ENCODE measurements at places on chromosomes 12 and 14.

- DNase-seq: no peak
Observed at GRCh38 chr12:6192604-6193380, 7.4 kb upstream of the CD9 start.

DNA sequence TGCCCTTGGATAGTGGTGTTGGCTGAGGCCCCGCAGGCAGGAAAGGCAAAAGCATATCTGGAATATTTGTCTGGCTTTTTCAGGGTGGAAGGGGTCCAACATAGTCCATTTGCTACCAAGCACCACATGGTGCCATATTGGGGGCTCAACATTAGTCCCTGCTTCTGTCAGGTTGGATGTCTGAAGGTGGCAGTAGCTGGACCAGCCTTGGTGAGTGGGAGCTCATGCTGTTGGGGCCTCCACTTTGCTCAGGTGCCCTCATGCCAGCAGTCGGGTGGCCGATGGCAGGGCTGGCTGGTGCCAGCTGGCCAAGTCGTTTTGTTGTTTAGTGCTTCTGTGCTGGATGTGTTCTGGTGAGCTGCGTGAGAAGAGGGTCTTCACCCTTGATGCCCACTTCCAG is 135.3 kb downstream of the PAPOLA start:
- no peak for DNase-seq

GRCh38 chr14:100578552-100578951 is 8.7 kb downstream of the BEGAIN start:
- no peak for DNase-seq

- DNase-seq: no peak
Observed at GRCh38 chr12:13981296-13981962, at the start of gene GRIN2B. Gene GRIN2B, minus strand, starts transcription at chr12:13981602. Its CDS starts 115,394 bp downstream, at chr12:13866208.

GRCh38 chr12:132596016-132596415 is 14.4 kb downstream of the LRCOL1 start:
- no peak for DNase-seq

- DNase-seq: no peak
Observed at GRCh38 chr14:64174922-64175782, 119.0 kb downstream of the ESR2 start.

DNA sequence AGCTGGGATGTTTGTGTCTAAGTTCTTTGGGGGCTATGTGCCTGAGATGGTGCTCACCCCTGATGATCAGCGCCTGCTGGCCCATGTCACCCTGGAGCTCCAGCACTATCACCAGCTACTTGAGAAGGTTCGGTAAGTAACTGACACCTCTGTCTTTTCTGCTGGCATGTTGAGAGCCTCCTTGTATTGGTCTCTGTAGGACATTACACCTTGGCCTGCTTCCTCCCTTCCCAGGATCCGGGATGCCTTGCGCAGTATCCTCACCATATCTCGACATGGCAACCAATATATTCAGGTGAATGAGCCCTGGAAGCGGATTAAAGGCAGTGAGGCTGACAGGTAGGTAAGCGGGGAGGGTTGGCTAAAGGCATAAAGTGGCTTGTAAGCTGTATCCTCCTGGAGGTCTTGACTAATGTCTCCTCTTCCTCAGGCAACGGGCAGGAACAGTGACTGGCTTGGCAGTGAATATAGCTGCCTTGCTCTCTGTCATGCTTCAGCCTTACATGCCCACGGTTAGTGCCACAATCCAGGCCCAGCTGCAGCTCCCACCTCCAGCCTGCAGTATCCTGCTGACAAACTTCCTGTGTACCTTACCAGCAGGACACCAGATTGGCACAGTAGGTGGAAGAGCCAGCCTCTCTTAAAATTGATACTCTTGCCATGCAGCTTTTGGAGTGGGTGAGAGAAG is 5.5 kb downstream of the DDIT3 start:
- no peak for DNase-seq

DNA sequence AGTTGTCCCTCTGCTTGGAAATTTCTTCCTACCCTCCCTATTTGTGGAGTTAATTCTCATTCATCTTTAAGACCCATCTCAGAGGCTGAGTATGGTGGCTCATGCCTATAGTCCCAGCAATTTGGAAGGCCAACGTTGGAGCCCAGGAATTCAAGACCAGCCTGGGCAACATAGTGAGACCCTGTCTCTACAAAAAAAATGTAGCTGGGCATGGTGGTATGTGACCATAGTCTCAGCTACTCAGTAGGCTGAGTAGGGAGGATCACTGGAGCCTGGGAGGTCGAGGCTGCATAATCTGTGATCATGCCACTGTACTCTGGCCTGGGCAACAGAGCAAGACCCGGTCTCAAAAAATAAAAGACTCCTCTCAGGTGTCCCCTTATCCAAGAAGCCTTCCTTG is 125.1 kb downstream of the SUDS3 start:
- DNase-seq: no peak

DNA sequence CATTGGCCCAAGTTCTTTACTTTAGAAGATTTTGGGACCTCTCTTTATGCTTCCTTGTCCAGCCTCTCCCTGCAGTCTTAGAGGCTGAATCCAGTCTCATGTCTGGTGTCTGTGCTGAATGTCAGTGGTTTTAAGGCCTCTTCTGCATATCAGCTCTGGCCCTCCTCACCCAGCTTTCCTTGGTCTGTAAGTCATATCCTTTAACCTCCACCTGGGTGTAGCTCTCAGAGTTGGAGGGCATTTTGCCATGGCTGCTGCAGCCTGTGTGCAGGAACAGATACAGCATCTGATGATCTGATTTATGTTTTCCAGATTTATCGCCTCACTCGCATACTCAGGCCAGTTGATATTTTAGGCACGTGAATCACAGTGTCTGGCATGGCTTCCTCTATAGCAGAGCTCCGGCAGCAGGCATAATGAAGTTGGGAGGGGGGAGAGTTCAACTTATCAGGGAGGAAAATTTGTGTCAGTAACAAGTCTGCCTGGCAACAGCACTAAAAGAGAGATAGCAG is 335.0 kb downstream of the PCNX1 start:
- no peak for DNase-seq

DNA sequence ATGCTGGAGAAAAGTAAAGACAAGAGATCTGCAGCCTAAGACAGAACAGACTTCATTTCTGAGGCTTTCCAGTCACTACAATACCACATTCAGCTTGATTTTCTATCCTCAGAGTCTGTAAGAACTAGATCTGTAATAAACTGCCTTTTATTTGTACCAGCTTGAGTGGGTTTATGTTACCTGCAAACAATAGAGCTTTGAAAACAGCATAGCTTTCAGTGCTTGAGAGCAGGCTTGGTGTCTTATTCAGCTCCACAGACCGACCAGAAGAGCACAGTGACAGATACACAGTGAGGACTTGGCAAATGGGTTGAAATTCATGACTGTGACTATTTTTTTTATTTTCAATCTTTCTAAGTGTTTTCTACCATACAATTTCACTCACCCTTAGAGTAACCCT is 207.8 kb upstream of the OTX2 start:
- no peak for DNase-seq

GRCh38 chr12:18123707-18124106 is 33.7 kb upstream of the RERGL start:
- no peak for DNase-seq

DNA sequence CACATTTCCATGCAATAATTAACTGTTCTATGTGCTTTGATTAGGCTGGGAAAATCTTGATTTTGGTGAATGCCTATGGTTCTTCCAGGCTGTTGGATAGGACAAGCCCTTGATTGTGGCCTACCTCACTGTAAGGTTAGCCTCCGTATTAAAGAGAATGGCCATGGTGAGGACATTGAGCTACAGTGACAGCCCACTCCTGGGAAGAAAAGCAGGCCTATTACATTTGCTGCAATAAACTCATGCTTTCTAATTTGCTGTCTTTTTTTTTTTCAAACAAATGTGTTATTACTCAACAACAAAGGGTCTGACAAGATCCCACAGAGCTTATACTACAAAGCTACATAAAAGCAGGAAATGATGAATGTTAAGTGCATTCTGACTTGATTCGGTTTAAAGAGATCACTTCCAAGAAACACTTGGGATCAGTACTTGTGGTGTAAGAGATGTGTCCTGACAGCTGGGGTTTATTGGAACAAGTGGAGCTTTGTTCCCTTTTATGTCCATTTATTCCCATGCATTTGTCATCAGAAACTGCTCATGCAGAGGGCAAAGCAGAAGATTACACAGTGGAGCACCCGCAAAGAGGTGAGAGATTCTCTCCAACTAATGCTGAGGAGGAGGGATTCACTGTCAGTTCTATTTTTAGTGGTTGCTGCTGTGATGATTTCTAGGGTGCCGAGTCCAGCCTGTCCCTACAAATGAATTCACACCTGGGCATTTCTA is 29.1 kb upstream of the KCNK10 start:
- no peak for DNase-seq

- no peak for DNase-seq
Observed at GRCh38 chr12:54701940-54702592, 53.9 kb upstream of the DCD start.

- no peak for DNase-seq
Observed at GRCh38 chr12:108853981-108854446, 3.4 kb downstream of the SSH1 start.

DNA sequence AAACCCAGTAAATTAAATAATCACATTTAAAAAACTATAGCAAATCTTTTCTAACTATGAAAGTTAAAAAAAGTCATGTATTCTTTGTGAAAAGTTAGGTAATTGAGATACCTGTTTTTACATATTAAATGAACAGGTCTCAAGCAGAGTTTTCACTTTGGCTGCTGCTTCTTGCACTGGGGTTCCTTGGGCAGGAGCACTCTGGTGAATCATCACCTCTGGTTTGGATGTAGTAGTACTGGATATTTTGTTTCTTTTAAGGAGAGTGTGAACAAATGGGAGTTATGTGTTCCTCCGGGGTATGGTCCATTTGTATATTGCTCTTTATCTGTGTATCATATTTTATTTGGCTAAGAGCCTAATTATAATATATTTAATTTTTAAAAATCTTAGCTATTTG is 82.7 kb downstream of the FUT8 start:
- no peak for DNase-seq

GRCh38 chr14:35964697-35965286 is 138.7 kb downstream of the BRMS1L start:
- DNase-seq: no peak

GRCh38 chr14:104195878-104196277 is 57.5 kb downstream of the KIF26A start:
- DNase-seq: no peak

DNA sequence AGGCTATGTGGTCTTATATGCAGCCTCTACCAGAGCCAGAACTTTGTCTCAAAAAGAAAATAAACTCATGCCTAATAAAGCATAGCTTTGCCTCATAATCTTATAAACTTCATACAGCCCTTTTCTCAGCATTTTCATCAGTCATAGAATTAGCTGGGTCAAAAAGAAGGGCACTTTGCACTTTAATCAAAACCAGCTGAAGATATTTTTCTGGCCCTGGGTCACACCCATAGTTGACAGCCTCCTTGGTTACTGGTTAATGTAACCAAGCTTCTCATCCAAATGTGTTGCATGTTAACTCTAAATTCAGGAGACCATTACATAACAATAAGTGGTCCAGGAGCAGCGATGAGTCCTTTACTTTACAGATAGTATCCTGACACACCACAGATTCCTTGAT is 558.2 kb downstream of the FLRT2 start:
- DNase-seq: no peak

GRCh38 chr14:70881549-70882177 is 25.6 kb upstream of the PCNX1 start:
- no peak for DNase-seq

- no peak for DNase-seq
Observed at GRCh38 chr12:27334042-27334720, 1.5 kb downstream of the BMAL2 start.

- no peak for DNase-seq
Observed at GRCh38 chr14:55160989-55161388, 30.4 kb downstream of the DLGAP5 start.

Measured in T-helper 9 cell (primary cell).